ENCODE measurements at places on chromosomes 1 and 21.

- no peak for DNase-seq
Measured at GRCh38 chr1:201123866-201124265, 3.1 kb downstream of the ASCL5 start.

GRCh38 chr1:44696101-44696500 is 21.6 kb downstream of the ARMH1 start:
- no peak for DNase-seq

DNA sequence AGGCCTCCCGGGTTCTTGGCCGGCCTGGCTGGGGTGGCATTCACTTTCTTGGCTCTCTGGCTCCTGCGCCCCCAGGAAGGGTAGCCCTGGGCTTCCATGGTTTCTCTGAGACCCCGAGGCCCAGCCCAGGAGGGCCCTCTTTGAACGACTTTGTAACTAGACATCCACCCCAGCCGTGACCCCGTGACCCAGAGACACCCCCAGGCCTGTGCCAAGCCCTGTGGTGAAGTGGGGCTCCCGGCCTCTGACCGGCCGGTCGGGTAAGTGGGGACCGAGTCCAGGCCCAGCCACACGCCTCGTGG is 64.0 kb downstream of the COL18A1 start:
- DNase-seq = no peak

DNA sequence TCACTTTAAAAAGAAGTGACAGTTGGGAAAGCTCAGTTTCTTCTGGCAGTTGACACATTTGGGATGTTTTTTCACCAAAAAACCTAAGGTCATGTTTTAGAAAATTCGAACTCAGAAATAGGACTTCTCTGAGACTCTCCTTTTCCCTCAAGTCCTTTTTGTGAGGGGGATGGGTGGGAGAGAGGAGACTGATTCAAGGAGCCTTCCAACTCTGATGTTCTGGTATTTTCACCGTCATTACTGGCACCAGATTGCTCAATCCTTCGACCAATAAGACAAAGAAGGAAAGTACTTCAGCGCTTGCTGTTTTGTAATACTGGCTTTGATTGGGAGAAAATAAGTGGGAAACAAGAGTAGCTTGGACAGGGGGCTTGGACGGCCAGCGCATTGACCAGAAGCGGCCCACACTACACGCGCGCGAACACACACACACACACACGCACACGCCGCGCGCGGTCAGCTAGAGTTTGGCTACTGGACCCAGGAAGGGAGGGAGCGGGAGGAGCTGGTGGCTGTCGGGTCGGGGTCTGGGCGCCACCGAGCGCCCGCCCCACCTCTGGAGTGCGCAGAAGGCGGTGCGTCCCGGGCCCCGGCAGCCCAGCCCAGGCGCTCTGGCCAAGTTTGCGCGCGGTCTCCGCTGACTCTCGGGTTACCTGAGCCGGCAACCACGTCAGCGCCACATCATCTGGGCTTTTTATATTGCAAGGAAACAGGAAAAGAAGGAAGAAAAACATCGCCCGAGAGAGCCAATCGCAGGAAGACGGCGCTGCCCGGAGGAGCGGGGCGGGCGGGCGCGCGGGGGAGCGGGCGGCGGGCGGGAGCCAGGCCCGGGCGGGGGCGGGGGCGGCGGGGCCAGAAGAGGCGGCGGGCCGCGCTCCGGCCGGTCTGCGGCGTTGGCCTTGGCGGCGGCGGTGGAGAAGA is at the start of gene KCNK1:
TSS of gene KCNK1 (plus strand) at position 855 of the 921 bp plus-strand sequence. CDS start at position 921, 66 bp downstream.
- DNase-seq = no peak

DNA sequence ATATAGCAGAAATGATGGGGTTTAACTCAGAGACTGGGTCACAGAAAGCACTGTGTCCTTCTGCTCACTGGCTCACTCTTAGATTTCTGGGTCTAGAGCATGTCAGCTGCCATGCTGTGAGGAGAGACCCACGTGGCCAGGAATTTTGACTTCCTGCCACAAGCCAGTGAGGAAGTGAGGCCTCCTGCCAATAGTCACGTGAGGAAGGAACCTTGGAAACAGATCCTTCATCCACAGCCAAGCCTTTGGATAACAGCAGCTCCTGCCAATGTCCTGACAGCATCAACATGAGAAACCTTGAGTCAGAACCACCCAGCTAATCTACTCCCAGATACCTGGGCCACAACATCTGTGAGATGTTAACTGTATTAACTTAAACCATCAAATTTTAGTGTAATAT is 114.5 kb upstream of the PLPPR5 start:
- DNase-seq = no peak

DNA sequence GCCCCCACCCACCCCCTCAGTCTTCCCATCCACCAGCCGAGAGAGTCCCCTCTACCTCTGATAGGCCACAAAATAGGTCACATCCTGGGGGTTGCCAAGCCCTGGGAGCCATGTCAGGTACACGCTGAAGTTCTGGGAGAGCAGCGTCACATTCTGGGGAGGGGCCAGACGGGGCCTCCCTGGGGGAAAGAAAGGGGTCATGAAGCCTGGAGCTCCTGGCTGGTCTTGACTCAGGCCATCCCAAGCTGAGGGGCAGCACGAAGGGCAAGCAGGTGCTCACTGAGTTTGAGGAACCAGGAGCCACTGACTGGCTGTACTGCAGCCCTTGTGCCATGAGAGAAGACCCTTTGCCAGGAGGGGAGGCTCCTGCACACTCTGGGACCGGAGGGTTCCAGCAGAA is 6.4 kb downstream of the IFNLR1 start:
- no peak for DNase-seq

GRCh38 chr1:65942476-65942875 is 149.8 kb downstream of the PDE4B start:
- no peak for DNase-seq

GRCh38 chr1:85282424-85282823 is 6.0 kb upstream of the BCL10 start:
- DNase-seq = no peak

DNA sequence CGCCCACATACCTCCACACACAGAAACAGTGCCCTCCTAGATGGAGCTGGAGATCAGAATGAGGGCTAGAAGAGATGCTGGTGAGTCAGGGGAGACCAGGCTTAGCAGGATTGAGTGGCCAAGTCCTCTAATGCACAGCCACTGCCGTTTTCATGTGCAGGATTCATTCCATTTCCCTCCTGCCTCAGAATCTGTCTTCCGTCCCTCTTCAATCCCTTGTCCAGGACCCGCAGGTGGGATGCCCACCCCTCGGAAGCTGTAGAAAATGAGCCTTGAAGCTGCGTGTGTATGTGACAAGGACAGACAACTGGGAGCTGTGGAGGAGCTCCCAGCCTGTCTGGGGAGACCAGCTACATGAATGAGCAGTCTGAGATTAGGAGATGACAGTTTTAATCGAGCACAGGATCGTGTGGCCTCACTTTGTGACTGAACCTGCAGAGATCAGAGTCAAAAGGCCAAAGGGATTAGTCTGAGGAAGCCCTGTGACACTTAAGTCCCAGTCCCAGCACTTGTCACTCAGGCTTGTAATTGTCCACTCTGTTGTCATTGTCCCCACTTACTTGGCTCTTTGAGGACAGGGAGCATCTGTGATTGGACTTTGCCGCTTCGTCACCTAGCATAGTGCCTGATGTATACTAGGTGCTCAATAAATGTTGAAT is 22.0 kb downstream of the LGR6 start:
- DNase-seq = no peak

- DNase-seq = peak; percentile 61
Measured at GRCh38 chr1:109802136-109802900, 38.6 kb upstream of the EPS8L3 start.

GRCh38 chr1:234719454-234720251 is 109.7 kb upstream of the IRF2BP2 start:
- no peak for DNase-seq

- DNase-seq = no peak
Measured at GRCh38 chr1:36232212-36233095, 8.2 kb downstream of the THRAP3 start.

- peak; percentile 76 for DNase-seq
Measured at GRCh38 chr1:199007423-199007822, 368.6 kb downstream of the PTPRC start.

- peak; percentile 7 for DNase-seq
Measured at GRCh38 chr1:178412400-178412770, 84.4 kb downstream of the CLEC20A start.

DNA sequence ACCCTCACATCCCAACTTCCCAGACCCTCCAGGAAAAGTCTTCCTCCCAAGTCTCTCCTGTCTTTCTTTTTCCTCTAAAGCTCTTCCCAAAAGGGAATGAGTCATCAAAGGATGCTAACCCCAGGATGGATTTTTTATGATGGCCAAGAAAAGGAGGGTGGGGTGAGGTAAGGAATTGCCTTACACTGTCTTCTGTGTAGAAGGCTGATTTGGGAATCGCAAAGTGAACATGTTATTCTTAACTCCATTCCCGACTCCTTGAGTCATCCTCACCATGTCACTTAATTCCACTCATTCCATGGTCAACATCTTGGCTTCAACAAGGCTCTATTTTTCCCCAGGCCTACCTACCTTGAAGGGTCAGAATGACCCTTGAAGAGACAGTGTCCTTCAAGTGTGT is 44.0 kb downstream of the TBX15 start:
- DNase-seq = no peak

- DNase-seq = no peak
Measured at GRCh38 chr1:204134103-204134502, 17.7 kb downstream of the ETNK2 start.

DNA sequence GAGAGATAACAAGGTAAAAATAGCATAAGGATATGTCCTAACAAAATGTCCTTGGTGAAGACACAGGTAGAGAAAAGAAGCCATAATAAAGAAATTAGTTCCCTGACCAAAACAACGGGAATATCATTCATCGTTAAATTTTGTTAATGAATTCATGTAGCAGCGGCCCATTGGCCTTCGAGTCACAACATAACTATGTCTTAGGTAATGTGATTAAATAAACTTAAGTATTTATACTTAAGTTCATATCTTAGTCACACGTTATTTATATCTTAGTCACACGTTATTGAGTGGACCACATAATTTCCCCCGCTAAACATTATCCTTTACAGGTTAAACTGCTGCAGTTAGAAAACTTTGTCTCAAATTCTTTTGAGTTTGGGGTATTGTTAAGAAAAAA is 1.2 kb downstream of the NEXN start:
- no peak for DNase-seq

- DNase-seq = no peak
Measured at GRCh38 chr1:203478986-203479385, 3.4 kb downstream of the PRELP start.

GRCh38 chr1:158124034-158124433 is 56.7 kb upstream of the CD1D start:
- DNase-seq = no peak

- DNase-seq = peak; percentile 90
Measured at GRCh38 chr1:27556781-27557595, 47.0 kb downstream of the AHDC1 start.

DNA sequence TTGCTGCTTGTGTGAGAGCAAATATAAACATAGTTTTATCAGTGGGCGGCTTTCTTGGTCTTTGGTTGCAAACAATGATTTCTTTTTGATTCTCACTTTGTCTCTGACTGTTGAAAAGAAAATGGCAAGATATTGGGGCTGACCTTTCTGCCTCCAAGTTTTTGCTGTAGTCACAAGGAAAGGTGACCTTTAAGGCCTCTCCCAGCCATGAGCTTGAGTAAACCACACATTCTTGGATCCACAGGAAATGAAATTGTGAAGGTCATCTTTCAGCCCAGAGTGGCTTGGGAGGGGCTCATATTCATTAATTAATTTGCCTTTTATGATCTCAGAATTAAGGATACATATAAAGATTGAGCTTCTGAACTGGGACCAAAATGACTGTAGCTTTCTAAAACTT is 241.6 kb downstream of the BACH1 start:
- no peak for DNase-seq

GRCh38 chr1:4701276-4701675 is 46.9 kb downstream of the AJAP1 start:
- DNase-seq = no peak

GRCh38 chr1:3530086-3530925 is 75.8 kb downstream of the ARHGEF16 start:
- peak; percentile 41 for DNase-seq
